ENCODE measurements at places on chromosomes 13 and 19. TPM values are rescaled to one million over a fixed set of nuclear protein-coding genes. Genes with fewer than 3 reads are reported as not detected.

The PCSK4 gene
- 5.9 TPM for total RNA-seq

The TDRD12 gene
- total RNA-seq = 2.0 TPM

The LGALS16 gene
- not detected for total RNA-seq

The NLRP11 gene
- not detected for total RNA-seq

The FOSB gene
- total RNA-seq = 109 TPM

The SIGLEC5 gene
- not detected for total RNA-seq

The IGFL1 gene
- total RNA-seq = not detected

GRCh38 chr19:31676271-31677004 is 327.2 kb upstream of the TSHZ3 start:
- no peak for DNase-seq

- no peak for DNase-seq
These were observed 652.2 kb downstream of the DACH1 start for GRCh38 chr13:71214821-71215220.
